ENCODE measurements at places on chromosomes 3 and 15.

DNA sequence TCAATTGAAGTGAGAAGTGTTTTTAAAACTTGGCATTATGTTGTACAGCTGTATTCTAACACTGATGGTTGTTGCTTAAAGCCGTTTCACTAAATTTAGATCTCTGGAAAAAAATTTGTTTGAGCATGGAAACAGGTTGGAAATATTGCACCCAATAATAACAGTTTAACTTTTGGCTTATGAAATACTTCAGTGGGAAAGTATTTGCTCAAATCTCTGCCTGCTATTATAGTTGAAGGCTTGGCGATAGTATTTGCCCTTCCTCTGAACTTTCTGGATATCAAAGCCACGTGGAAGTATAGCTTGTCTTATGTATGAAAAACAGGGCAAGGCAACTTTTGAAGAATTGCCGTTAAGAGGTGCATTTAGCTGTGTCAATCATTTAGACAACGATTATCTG, 270.3 kb upstream of the LRRFIP2 start:
- DNase-seq: no peak

- DNase-seq: no peak
Observed at GRCh38 chr3:101084404-101084803, 91.2 kb upstream of the ABI3BP start.

DNA sequence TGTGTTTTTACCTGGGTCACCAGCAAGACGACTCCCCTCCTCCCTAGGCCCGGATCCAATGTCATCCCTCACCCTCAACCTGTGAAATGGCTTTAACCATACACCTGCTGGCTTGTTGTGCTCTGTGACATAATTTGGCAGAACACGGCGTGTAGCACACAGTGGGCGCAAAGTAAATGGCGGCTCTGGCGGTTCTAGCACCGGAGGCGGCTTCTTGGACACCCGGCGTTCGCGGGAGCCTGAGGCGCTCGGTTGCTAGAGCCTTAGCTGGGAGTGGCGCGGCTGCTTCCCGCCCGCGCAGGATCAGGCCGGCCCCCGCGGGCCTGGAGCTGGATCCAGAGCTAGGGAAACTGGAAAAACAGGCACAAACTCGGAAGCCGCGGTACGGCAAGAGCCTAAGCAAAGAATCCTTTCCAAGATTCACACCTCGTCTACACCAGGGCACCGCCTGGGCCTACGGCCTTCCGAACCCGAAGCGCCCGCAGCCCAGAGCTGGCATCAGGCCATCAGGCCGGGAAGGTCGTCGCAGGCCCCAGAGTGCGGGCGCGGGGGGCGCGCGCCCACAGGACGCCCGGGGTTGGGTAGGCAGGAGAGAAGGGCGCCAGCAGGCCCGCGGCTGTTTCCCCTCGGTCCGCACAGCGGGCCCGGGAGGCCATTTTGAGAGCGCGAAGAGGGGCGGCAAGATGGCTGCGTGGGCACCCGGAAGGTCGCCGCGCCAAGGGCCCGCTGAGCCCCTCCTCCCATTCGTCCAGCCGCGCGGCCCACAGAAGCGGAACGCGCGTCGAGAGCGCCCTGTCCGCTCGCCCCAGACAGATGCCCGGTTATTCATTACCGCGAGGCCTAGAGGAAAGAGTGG, 43.9 kb upstream of the POLG start:
- DNase-seq: no peak

DNA sequence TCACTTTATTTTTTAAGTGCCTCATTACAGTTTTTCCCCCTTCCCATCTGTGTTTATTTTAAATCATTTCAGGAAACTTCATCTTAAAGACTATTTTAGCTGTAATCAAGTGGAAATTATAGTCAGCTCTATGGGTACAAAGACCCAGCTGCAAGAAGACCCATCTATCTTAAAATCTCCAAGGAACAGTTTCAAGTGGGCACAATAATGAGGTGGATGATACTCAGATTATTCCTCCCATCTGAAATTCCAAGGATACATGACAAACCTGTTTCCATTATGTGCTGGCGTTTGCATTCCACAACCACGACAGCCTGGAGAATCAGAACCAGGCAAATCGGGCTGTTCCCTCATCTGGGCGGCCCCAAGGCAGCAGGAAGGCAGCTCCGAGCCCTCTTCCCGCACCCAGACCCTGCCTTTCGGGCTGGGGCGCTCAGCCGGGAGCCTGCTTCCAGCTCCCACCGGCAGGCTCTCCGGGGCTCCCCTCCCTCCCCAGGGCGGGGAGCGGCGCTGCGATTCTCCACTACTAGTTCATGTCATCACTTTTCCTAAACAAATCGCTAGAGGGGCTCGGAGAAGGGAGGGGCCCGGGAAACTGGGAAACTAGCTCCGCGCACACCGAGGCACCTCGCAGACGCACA, at the start of gene MGLL:
Gene MGLL, minus strand, starts transcription at position 475 of the 641 bp plus-strand sequence. Its CDS starts 197 bp downstream, at position 278.
- no peak for DNase-seq

DNA sequence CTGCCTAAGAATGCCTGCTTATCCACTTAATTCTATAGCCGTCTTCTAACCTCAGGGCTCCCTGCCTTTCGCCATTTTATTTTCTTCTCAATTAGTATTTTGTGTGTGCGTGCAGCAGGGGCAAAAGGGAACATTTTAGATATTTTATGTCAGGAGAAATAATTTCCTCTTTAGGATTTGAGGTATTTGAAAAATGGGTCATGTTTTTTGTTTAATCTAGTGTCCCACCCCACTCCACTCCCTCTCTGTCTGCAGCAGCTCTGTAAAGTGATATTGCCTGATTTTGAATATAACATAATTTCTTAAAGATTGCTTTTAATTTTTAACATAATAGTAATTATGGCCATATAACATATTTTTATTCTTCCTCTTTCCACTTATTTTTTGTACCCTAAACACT, 593.2 kb upstream of the DPPA4 start:
- DNase-seq: no peak

DNA sequence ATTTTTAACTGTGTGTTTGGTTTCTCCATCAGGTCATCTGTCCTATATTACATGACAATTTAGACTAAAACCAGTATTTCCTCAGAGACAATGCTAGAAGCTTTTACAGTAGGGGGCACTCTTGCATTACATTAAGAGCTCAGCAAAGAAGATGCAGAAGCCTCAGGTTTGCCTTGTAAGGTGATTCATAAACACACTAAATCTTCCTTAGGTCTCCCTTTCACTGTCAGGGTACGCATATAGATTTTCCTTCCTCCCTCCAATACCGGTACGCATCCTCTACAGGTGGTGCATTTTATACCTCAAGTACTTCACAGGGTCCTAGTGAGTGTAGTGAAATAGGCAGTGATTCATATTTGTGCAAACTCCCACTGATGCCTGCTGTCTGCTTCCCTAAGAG, 46.5 kb downstream of the CD86 start:
- DNase-seq: no peak

DNA sequence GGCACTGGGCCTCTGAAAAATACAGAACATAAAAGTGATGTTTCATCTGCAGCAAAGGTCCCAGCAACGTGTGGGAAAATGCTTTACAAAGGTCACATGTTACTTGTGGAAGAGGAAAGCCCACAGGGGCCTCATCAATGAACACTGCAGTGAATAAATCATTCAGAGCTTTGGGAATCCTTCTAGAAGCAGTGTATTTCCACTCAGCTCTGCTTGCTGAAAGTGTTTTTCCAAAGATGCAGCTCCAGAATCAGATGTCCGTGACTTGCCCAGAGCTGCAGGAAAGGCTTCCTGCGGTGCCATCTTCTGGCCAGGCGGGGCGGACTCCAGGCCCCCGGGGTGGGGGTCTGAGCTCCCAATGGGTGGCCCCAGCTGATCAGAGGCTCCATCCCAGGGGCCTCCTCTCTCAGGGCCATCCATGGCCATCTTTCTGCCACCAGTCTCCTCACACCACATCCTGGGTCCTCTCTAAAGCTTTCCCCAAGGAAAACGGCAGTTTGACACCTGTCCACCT, 81.5 kb downstream of the C3orf70 start:
- no peak for DNase-seq

- no peak for DNase-seq
Observed at GRCh38 chr15:98501192-98501591, 147.1 kb upstream of the IGF1R start.

GRCh38 chr15:91887921-91888373, 34.4 kb downstream of the SLCO3A1 start:
- DNase-seq: no peak

DNA sequence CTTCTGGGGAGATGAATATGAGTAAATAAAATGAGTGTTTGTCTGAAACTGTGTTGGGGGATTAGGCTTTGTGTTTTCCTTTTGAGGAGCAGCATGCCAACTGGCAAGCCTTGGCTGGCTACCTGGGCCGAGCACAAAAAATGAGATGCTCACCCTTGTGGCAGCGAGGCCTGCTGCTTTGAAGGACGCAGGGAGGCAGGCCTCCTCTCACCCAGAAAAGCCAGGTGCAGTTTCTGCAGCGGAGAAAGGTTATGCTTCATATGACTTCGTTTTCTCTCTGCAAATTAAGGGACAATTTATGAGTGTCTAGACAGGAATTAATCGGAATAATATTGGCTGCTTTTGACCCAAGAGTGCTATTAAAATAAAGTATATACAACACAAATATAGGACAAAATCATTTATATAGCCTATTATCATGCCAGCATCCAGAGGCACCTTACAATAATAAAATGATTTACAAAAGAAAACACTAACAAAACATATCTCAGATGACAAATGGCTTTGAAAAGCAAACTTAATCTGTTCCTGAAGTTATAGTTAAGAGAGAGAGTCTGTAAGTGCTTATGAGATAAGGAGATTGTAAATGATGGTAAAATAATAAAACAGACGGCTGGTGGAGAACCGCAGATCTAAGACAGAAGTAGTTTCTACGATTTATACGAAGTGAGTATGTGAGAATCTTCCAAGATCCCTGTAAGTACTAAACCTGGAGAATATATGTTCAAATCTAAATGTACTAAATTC, 682.8 kb upstream of the NR2F2 start:
- DNase-seq: no peak

DNA sequence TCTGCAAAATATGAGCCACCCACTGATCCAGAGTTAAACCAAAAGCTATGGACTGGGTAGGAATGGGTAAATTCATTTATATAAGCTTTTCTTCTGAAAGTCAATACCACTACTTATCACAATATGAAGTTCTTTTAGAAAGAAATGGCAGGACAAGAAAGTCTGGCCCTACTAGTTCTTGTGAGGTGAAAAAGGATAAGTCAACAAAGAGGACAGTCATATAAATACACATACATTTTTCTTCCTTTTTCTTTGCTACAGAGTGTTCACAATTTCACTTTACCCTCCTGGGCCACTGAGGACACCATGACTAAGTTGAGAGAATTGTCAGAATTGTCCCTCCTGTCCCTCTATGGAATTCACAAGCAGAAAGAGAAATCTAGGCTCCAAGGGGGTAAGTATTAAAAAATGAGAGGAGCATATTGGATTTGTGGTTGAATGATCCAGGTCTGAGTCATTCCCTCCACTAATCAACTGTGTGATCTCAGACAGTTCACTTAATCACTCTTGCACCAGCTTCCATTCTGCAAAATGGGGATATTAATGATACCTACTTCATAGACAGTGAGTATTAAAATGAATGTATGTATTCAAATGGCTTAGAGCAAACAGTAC, 27.6 kb downstream of the ACP3 start:
- DNase-seq: no peak

DNA sequence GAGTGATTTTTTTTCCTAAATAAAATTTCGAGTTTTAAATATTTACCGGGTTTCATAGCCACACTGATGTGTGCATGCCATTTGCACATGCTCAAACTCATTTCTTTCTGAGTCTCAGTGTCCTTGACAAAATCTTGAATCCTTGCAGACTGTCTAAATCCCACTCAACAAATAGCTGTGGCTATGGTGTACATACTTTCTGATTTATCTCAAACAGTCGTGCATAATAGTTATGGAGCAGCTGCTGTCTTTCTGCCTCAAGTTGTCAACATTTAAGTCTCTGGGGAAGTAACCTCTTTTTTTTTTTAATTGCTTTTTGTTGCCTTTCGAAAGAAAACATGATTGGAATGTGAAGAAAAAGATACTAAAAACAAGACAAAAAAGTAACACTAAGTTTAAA, 52.8 kb upstream of the UTS2B start:
- no peak for DNase-seq

GRCh38 chr15:74977599-74977998, 17.8 kb upstream of the SCAMP5 start:
- DNase-seq: no peak

DNA sequence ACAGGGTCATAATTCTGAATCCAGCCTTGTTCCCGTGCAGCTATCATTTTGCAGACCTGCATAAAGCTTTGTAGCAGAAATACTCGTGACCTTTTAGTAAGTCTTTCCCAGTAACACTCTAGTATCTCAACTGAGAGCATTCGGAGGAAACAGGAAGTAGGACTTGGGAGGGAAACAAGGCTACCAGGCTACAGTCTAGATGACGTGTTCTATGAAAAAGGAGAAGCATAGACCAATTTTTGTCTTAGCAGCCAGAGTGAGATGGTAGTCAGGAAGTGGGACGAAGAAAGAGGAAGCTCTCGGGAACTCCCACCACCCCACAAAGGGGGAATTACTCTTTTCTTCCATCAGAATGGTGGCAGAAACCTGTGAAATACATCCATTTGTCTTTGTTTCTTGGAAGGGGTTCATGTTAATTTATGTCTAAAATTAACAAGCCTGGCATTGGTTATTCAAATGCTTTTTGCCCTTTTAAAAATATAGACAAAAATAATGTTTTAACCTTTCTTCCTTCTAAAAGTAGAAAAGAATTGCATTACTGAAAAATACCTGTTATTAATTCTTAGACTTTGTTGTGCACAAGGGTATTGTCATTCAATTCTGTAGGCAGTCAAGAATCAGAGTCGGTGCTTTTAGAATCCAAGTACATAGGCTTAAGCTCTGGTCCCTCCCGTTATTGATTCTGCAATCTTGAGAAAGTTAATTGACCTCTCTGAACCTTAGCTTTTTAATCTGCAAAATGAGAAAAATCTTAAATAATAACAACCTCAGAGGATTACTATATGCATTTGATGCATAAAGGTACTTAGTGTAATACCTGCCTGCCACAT, 1.6 kb upstream of the SUCNR1 start:
- DNase-seq: no peak

GRCh38 chr3:72462595-72463011, 385.6 kb downstream of the SHQ1 start:
- DNase-seq: no peak

- DNase-seq: no peak
Observed at GRCh38 chr15:75090388-75090734, 67.0 kb downstream of the PPCDC start.

- DNase-seq: no peak
Observed at GRCh38 chr3:138888560-138888959, 53.8 kb upstream of the PIK3CB start.

Data from activated T-helper 1 cell treated with anti-CD3 and anti-CD28 coated beads, Interleukin-2, amount 50 U/mL, for 16 hours (primary cell).